ENCODE measurements at places on chromosomes 4 and X. TPM values are rescaled to one million over a fixed set of nuclear protein-coding genes. Genes with fewer than 3 reads are reported as not detected.

DNA sequence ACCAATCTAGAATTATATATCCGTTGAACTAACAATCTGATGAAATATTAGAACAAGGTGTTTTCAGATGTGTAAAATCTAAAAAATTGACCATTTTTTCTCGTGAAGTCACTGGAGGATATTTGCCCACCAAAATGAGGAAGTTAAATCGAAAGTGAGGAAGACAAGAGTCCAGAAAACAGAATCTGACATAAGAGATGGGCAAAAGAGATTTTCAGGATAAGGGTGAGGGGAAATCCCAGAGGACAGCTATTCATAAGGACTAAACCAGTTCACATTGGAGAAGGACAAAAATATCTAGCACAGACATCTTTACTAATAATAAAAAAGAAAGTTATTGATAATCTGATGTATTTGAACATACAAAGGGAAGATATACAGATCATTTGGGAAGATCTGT lies 18.7 kb upstream of the ALG13 start:
- DNase-seq, result no peak

GRCh38 chr4:120418146-120418545 lies 351.5 kb upstream of the MAD2L1 start:
- no peak for DNase-seq

DNA sequence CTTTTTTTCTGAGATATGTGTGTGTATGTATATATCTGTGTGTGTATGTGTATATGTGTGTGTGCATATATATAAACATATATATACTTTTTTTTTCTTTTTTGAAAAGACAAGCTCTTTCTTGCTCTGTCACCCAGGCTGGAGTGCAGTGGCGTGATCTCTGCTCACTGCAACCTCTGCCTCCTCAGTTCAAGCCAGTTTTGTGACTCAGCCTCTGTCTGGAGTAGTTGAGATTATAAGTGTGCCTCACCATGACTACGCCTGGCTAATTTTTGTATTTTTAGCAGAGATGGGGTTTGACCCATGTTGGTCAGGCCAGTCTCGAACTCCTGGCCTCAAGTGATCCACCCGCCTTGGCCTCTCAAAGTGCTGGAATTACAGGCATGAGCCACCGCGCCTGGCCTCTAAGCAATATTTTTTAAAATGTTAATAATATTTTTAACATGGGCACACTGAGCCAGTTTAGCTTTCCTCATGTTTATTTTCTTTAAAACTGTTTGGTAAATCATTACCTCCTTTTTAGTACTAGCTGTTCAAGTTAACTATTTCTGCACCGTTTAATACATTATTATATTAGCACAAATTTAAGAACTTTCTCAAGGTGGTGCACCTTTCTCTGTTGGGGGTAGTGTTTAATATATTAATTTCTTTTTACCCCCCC lies 33.3 kb downstream of the BBS12 start:
- DNase-seq, result no peak

DNA sequence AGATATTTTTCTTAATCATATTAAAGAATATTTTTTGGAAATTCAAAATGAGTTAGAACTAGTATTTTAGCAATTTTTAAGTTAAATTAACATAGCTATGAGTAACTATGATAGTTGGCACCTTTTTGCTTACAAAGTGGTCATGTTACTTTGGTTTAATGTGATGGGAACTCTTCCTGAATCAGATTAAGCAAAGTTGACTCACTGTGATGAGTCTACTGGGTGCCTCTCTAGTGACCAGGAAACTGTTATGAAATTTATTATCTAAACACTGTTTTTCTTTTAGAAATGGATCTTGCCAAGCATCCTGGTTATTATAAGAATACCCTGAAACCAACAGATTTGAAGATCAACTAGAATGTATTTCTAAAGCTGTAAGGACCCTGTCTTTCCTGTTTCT lies 985.8 kb downstream of the TRAM1L1 start:
- no peak for DNase-seq

- no peak for DNase-seq
These were observed 5.6 kb upstream of the SPRY1 start for GRCh38 chr4:123390846-123391456.

DNA sequence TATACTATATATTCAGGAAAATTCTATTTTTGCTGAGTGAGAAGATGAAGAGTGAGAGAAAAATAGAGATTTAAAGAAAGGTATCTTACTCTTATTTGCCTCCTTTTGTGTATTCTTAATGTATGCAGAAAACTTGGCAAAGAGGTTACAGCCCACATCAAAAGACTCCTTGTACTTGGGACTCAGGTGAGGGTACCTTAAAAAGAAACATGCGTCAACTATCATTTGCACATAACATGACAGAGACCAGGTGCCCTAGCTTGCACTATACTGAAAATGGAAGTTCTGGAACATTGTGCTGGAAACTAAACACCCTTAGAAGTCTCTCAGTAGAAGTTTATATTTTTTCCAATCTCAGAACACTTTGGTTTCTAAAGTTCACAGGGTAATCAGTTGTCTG lies 15.6 kb upstream of the RAB39B start:
- no peak for DNase-seq

- no peak for DNase-seq
These were observed 1008.8 kb upstream of the DIAPH2 start for GRCh38 chrX:95675794-95676193.

- DNase-seq, result no peak
These were observed 125.5 kb downstream of the C4orf51 start for GRCh38 chr4:145805490-145805889.

GRCh38 chr4:5399790-5400421 lies 308.5 kb downstream of the EVC2 start:
- DNase-seq, result no peak

- DNase-seq, result no peak
These were observed 93.9 kb downstream of the NSUN7 start for GRCh38 chr4:40843696-40844095.

DNA sequence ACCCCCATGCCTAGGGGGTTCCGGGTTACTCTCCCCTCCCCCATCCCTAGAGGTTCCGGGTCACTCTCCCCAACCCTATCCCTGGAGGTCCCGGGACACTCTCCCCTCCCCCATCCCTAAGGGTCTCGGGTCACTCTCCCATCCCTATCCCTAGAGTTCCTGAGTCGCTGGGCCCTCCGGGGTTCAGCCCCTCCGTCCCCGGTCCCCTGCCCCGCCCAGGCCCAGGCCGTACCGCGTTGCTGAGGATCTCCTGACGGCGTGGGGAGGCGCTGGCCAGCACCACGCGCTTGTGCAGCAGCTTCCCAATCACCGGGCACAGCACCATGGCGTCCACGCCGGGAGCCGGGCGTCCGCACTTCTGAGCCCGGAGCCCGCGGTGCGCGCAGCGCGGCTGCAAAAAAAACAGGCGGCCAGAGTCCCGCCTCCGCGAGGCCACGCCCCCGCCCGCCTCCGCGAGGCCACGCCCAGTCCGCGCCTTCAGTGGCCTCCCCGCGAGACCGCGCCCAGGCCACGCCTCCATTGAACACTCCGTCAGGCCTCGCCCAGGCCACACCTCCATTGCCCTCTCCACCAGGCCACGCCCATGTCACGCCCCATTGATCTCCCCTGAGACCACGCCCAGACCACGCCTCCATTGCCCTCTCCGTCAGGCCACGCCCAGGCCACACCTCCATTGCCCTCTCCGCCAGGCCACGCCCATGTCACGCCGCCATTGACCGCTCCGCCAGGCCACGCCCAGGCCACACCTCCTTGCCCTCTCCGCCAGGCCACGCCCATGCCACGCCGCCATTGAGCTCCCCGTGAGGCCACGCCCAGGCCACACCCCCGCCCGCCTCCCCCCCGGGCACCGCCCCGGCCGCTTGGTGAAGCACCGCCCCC lies at the start of gene ASMTL:
Gene ASMTL, minus strand, starts transcription at position 394 of the 879 bp plus-strand sequence. Its CDS starts 69 bp downstream, at position 325.
- peak; percentile 100 for DNase-seq

GRCh38 chrX:154074199-154074598 lies 23.3 kb downstream of the MECP2 start:
- DNase-seq, result no peak

GRCh38 chr4:109622626-109623025 lies 62.6 kb downstream of the MCUB start:
- no peak for DNase-seq

REELD1 gene
- 0.32 TPM for total RNA-seq

SLAIN2 gene
- 76.7 TPM for total RNA-seq

ZMAT1 gene
- total RNA-seq, result 22.2 TPM

PRSS12 gene
- total RNA-seq, result not detected

RAI2 gene
- total RNA-seq, result 0.72 TPM

SMIM14 gene
- total RNA-seq, result 8.3 TPM

GAGE13 gene
- not detected for total RNA-seq
